ENCODE measurements at places on chromosomes 16 and 17. TPM values are rescaled to one million over a fixed set of nuclear protein-coding genes. Genes with fewer than 3 reads are reported as not detected.

- DNase-seq, result no peak
Observed at GRCh38 chr17:57111386-57111785, 26.3 kb downstream of the AKAP1 start.

GRCh38 chr17:74190154-74190553 lies 13.3 kb upstream of the RPL38 start:
- peak; percentile 67 for DNase-seq

DNA sequence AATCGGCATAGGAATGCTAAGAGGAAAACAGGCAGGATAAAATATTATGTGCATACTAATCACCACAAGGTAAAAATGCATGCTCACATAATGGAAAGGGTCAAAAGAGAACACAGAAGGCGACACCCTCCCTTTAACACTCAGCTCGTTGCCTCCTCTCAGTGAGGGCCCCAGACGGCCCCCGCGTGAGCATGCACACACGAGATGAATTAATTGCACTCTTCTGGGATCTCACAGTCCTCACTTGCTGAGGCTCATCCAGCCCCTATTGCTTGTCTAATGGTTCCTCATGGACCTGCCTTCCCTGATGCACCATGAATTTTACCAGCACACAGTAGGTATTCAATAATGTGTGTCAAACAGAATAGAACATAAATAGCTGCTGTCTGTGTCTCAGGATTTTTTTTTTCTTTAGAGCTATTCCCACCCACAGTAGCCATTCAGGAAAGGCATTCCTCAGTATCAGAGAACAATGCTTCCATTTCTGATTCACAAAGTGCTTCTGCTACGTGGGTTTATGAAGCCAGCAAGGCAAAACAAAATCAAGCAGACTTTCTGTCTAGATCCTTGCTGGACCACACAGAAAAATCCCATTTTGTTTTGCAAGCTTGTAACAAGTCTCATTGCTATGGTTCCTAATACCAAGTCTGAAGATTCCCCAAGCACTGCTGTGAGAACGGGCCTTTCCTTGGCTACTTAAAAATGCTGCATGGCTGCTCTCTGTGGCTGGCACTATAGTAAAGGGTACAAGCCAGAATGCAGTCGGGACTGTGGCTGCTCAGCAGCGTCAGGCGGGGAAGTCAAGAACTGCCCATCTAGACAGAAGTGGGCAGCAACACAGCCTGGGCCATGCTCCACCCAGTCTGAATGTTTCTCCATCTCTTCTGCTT lies 43.6 kb downstream of the TOM1L2 start:
- peak; percentile 9 for DNase-seq

DNA sequence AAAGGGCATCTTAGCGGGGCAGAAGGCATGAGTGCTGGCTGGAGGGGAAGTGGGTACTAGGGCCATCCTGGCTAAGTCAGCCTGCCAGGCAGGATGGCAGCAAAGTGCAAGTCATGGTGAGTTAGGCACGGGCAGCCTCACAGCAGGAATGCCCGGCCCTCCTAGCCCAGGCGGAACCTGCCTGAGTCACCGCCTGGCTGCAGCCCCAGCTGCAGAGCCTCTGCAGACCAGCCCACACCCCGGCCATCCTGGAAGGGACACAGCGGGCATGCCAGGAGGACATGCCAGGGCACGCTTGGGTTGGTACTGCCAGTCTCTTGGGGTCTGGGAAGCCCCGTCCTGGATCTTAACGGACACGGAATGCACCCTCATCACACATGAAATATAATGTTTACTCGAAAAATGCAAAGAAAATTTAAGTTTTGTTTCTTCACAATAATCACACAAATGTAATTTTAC lies 5.0 kb upstream of the ALDH3A1 start:
- no peak for DNase-seq

DNA sequence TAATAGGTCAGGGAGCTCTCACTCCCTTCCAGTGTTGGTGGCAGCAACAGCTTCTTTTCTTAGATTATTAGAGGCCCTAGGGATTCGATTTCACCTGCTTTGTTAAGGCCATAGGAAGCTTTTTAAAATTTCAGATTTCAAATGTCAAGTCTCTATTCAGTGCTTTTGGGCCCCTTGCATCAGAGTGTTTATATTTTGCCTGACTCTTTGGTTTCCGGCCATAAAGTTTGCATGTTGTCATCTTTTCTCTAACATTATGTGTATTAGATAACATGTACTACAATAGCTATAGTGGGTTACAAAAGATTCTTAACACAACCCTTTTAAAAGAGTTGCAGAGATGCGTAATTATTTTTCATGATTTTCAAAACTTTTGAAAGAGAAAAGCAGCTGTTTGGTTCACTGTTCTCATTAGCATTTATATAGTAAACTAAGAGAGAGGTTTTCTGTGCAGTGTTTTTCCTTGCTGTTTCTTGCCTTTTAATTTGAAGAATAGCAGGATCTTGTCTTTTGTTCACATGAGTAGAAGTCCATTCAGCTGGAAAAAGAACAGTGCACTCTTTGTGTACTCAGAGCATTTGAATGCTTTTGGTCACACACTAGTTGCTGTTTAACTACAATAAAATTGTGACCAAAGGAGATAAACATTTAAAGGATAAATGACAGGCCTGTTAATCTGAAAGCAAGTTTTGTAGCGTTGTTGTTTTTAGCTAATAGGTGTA lies 52.5 kb downstream of the FTO start:
- DNase-seq, result peak; percentile 77

GRCh38 chr16:23052908-23053580 lies 96.2 kb downstream of the USP31 start:
- no peak for DNase-seq

DNA sequence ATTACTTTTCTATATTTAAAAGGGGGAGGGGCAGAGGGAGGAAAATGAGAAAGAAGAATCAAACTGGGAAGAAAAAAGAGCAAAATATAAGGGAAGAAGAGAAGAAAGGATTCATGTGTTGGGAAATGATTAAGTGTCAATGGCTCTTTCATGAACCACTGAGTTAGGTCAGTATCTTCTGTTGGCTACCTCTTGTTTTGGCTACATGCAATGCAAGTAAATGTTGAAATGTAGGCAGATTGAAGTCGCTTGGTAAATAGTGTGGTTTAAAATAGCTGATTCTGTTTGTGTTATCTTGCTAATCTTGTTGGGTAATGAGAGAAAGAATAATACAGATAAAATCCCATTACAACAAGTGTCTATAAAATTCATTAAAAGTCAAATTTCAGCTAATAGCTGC lies 27.2 kb downstream of the COX11 start:
- no peak for DNase-seq

GRCh38 chr17:33966410-33967059 lies 288.6 kb upstream of the CCL2 start:
- no peak for DNase-seq

The ALOX15B gene
- polyA plus RNA-seq, result 82.7 TPM

The LDHD gene
- polyA plus RNA-seq, result 4.3 TPM

The ITGAL gene
- polyA plus RNA-seq, result 15.2 TPM

The CES4A gene
- polyA plus RNA-seq, result 8.0 TPM

The PYY gene
- polyA plus RNA-seq, result 0.05 TPM

The DBNDD1 gene
- 5.8 TPM for polyA plus RNA-seq
